HS-5 (cell line): ENCODE measurements at places on chromosomes 6 and 20.

DNA sequence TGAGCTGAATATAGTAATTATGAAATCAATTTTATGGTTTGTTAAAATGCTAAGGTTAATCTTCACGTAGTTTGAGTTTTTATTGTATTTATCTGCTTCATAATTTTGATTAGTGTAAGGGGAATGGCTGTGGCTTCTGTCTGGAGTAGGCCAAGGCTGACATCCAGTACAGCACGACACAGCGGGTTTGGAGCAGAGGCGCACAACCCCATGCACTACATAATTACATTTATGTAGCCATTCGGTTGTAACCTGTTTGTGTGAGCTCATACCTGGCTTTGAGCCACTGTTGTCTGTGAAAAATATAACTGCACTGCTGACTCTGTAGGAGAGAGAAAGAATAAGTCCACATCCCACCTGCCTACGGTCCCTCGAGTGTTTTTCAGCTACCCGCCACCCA lies 615.5 kb downstream of the EYS start:
- no peak for DNase-seq

DNA sequence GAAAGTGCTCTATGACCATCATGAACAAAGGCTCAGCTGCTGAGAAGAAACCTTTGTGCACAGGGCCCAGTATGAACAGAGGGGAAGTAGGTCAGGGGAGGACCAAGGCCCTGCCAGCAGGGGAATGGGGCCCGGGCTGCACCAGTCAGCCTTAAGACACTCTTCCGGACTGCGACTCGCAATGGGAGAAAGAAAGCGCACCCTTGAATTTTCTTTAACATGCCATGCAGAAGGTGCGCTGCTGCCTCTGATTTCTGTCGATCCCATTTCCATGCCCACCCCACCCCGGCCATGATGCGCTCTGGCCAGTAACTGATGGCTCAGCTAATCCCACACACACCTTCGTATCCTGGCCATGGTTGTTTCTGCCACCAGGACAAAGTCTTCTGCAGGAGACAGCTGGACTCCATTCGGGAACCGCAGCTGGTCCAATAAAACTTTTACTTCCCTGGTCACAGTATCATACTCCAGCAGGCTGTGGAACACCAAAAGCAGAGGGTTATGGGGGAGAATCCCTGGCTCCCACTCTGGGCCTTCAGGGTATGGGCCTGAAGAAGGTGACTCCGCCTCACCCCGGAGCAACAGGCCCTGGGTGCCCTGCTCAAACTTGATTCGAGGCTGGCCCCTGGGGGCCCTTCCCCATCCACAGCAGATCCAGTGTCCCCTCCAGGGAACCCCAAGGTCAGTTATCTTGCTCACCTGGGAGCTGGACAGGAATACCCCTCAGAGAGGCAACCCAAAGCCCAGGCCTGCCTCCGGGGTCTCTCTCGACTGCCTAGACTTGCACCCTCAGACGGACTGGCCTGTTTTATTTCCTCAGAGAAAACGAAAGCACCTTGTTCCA lies 20.3 kb downstream of the CST7 start:
- no peak for DNase-seq

- no peak for DNase-seq
Observed at GRCh38 chr20:58714923-58715351, 22.3 kb downstream of the NPEPL1 start.

- no peak for DNase-seq
Observed at GRCh38 chr6:169787797-169788196, 36.4 kb downstream of the ERMARD start.

DNA sequence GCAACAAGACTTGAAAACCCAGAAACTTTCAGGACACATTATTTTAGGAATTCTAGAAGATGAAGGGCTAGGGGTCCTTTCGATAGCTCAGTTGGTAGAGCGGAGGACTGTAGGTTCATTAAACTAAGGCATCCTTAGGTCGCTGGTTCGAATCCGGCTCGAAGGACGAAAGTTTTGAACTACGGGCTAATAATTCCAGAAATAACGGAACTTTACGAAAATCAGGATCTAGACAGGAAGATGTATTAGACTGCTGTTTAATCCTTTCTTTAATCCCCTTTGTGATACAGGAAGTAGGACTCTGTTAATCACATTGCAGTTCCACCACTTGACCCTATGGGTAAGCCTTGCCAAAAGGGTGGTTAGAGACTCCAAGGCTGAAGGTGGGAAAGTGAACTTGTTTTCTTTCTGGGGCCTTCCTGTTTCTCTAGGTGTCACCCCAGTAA lies 21.2 kb upstream of the ABT1 start:
- no peak for DNase-seq

DNA sequence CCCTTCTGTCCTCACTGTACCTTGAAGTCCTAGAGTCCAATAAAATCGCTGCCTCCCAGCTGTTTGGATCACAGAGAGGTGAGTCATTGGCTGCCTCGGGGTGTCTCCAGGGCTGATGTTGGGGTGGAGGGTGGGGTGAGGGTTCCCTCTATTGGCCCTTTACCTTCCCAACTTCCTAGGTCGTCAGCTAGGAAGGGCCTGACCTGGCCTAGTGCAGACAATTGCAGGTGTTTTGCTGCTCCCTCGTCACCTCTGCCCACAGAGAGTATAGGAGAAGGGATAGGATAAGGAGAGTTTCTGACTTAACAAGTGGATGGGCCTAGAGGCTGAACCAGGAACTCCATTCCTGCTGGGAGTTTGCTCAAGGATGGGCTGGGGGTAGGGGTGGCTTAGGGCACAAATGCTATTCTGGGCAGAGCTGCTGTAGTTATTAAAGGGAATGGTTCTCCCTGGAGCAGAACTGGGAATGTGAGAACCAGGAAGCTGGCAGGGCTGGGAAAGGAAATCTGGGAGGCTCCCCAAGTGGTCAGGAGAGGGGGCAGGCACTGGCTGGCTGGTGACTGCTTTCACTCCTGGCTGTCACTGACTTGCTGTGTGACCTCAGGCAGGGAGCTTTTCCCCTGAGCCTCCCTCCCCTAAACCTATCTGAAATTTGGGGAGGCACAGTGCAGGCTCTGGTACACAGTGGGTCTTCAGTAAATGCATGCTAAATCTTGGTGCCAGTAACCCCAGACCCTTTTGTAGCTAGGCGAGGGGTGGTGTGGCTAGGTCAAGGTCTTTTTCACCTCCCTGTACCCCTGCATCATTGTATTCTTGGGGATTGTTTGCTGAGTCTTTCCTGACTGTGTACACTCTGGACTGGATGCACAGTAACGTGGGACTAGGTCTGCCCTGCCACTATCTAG lies 1.5 kb downstream of the TP53INP2 start:
- no peak for DNase-seq

GRCh38 chr6:32857156-32857891 lies 3.3 kb downstream of the PSMB9 start:
- DNase-seq: no peak

- DNase-seq: no peak
Observed at GRCh38 chr6:169227116-169227515, 26.5 kb downstream of the THBS2 start.

GRCh38 chr6:6592826-6593475 lies 4.4 kb downstream of the LY86 start:
- no peak for DNase-seq

GRCh38 chr6:82906951-82907350 lies 158.7 kb downstream of the UBE3D start:
- DNase-seq: peak; percentile 11

DNA sequence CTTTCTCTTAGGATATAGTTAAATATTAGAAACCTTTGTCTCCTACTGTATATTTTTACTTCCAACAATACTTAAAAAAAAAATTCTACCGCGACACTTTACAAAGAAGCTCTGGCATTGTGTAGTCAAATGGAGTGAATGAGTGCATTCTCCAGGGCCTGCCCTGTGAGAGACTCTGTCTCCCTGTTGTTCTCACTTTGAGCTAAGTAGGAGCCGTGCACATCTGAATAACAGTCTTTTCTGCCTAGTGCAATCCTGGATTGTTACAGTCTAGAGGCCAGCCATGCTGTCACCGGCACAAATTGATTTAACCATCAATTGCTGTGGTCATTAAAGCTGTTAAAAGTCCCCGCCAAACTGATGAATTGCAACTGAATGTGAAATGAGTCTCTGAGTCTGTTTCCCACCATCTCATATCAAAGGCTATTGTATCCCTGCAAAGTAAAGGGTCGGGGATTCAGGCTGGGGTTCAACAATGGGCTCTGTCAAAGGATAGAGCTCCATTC lies 156.0 kb downstream of the RFPL4B start:
- DNase-seq: no peak

- DNase-seq: peak; percentile 10
Observed at GRCh38 chr20:22453244-22454080, 130.9 kb downstream of the FOXA2 start.

DNA sequence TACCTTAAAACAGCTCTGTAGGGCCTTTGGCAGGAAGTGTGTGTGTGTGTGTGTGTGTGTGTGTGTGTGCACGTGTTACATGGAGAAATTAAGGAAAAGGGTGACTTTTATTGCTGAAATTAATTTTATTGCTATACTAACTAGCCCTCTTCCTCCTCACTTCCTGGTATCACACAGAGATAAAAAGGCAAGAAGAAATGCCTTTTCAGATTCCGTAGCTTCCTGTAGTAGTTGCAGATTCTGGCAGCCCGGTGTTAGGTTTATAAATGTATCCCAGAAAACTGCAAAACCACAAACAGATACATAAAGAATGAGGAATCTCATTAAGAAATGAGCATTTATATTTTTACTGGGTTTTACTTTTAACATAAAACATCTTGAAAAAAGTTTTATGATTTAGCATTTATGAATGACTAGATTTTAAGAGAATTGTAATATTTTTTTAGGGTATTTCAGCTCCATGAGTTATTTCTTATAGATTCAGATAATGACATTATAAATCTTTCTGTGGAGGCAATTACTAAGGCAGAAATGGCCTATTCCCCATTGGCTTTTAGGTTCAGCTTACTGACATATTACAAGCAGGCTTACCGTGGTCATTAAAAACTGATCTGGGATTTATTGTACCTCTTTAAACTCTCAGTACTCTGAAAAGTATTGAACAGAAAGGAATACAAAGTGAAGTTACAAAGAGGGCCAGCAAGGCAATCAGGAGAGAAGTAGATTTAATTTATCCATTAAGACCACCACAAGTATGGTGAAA lies 249.1 kb upstream of the TSHZ2 start:
- DNase-seq: no peak

DNA sequence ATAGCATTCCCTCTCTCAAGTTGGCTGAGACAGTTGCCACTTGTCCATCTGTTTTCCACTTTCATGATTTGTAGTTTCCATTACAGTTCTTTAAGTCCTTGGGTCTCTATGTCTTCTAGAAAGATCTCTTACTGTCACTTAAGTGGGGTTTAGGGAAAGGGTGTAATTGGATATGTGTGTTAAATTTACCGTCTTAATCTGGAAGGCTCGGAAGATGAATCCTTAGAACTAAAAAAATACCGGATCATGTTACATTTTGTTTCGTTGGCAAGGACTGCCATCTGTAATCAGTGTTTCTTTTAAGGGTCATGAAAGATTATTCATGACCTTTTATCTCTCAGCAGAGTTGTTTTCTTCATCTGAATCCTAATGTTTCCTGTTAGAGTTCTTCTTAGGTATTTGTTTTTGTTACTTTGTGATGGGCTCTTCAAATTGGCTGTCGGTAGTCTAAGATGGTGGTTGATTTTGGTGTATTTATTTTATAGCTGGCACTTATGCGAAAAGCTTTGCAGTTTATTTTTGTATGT lies 21.8 kb upstream of the BTBD3 start:
- no peak for DNase-seq

GRCh38 chr20:39700528-39700927 lies 738.4 kb downstream of the DHX35 start:
- no peak for DNase-seq

GRCh38 chr20:32893263-32894025 lies 34.7 kb downstream of the EFCAB8 start:
- DNase-seq: no peak

DNA sequence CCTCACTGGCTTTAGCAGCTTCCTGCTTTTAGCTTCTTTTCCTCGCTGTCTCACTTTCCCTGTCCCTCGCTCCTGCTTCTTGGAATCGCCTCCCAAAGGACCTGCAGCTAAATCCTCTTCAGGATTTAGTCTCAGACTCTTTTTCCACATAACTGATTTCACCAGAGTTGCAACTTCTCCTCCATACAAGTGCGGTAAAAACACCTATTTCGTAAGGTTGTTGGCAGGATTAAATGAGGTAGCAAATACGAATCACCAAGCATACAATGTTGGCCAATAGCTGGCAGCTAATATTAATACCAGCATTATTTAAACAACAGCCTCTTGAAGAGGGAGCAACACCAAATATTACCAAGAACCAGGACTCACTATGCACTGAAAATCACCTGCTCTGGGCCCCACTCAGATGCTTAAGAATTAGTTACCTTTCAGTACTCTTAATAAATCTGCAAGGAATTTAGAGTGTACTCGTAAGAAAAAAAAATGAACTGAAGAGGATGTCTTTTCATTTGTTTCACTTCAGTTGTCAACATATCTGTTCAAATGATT lies 123.0 kb downstream of the DTNBP1 start:
- no peak for DNase-seq

DNA sequence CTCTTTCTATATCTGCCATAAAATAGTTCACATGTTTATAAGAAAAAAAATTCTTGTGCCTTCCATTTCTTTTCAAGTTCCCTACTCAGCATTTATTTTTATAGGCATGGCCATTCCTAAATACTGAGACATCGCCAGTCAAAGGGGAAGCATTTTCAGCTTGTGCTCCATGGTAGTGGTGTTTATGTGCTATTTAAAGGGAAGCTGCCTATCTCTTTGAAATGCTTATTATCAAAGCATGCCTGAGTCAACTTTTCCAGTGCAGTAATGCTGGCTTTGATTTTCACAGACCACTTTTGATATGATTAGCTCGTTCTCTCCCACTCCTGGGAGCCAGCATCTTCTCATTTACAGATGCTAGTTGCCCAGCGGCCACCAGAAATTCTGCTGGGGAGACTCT lies 124.1 kb upstream of the RIN2 start:
- no peak for DNase-seq

DNA sequence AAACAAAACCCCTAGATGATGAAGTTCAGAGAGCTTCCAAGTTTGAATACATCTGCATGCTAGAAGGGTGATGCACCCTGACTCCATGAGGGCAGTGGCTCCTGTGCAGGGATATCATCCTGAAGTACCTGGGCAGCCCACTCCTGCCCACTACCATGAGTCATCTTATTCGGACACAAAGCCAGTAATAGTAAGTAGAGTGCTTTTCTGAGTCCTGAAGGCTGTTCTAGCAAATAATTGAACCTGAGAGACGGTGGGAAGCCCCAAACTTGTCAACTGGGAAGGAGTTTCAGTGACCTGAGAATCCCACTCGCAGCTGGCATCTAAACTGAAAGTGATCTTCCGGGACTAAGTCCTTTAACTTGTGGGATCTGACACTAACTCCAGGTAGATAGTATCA lies 152.9 kb upstream of the COL21A1 start:
- no peak for DNase-seq

DNA sequence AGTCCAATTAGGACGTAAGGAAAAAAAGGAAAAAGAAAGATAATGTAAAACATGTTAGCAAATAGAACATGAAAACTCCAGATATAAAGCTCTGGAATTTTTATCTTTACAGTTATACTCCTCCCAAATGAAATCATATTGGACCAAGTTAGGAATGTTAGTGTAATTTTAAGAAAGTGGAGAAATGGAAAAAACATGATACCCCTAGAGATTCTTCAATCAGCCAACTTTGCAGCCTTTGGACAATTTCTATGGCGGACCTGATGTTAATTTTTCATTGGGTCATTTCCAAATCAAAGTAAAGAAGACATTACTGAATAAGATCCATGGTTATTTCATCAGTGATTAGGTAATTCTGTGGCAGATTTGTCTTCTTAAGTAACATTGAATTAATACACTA lies 748.7 kb downstream of the RFPL4B start:
- no peak for DNase-seq
